ENCODE measurements at places on chromosomes 1 and 21.

- DNase-seq = peak; percentile 84
Observed at GRCh38 chr1:167373986-167374385, 144.3 kb downstream of the CD247 start.

DNA sequence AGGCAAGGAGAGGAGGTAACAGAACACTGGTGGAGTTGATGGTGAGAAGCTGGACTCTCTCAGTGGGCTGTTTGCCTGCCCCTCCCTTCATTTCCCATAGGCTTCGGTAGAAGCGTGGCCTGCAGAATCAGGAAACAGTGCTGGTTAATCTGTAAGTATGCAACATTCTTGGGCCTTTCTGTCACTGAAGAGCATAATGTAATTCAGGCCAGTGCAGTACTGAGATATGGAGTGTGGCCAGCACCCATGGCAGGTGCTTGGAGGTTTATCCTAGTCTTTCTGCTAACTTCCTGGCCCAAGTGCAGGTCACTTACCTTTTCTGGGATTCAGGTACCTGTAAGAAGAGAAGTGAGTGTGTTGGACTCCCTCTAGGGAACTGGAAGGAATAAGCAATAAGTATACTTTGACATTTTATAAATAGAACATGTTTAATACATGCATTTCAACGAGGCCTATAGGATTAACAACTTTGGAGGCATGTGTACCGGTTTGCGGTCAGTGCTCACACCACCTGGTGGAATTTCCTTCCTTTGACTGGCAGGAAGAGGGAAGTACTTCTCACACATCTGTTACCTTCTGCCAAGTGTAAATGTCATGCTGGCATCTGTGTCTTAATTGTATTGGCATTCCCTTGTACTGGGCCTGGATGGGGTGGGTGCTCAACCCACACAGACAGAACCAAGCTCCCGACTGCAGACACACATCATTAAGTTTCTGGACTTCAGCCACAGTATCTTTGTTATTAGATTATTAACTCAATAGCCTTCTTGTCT, 105.5 kb downstream of the KIF26B start:
- DNase-seq = peak; percentile 65

DNA sequence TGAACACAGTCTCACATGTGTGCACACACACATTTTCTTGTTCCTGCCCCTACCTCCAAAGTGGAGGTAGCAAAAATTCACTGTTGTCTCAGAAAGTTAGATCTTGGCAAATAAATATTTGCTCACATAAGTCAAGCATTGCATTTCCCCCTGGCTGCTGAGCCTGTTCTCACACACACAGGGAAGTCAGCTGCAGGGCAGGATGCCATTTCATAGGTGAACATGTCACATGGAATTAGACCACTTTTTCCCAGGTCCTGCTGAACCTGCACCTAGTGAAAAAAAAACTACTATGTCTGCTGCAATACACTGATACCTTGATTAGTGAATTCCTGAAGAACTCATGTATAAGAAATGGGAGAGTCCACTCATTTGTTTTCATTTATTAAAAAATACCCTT, 5.3 kb upstream of the CD55 start:
- no peak for DNase-seq

DNA sequence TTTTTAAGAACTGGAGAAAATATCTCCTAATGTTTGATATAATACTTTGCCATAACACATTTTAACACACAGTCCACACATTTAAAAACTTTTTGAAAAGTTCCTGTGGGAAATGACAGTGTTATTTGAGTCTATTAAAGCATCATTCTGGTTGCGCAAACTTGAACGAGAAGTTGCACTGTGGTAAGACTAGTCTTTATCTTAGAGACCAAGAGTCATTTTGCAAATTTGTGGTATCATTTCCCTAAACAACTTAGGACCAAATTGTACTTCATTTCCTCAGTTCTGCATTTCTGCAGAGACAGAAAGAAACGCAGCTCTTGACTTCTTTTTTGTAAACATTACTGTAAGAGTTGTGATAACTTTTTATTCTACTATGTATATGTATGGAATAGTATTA, at the start of gene RGS18:
TSS of gene RGS18 (plus strand) at position 282 of the 400 bp plus-strand sequence. CDS start 176 bp downstream, outside the sequence.
- DNase-seq = no peak

GRCh38 chr1:239976130-239976968, 115.3 kb upstream of the FMN2 start:
- DNase-seq = peak; percentile 55

- no peak for DNase-seq
Observed at GRCh38 chr1:178580876-178581275, 68.0 kb downstream of the TEX35 start.

DNA sequence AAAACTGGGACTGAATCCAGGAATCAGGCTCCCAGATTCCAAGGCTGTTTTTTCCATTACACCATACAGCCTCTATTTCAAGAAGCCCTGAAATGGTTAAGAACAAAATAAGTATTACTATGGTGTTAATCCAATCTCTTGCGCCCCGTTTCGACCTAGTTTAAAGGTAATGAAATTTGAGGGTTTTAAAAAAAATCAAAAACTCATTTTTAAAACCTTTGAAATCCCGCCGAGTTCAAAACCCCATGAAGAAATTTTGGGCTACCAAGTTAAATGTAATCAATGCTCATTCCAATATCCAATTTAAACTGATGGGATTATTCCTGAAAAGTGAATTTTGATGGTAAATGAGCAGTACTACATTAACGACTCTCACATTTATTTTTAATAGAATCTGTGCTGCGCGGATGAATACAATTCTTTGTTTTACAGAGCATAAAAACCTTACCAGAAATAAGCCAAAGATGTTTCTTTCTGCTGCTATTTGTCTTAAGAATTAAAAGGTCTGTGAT, 767 bp upstream of the EGLN1 start:
- no peak for DNase-seq

GRCh38 chr21:46661642-46662366, 26.3 kb downstream of the PRMT2 start:
- no peak for DNase-seq

DNA sequence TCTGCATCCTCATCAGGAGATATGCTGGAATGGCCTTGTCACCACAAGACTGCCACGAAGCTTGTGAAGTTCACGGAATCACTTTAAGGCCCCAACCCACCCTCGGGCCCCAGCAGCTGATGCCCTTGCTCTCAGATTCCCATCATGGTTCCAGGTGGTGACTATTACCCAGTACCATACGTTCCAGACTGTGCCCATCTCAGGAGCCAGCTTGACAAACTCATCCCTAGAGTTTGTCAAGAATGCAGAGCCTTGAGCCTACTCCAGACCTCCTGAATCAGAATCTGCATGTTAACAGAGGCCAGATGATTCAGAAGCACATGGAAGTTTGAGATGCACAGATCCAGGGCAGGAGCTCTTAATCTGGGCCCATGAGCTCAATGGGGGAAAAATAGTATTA, 53.9 kb upstream of the RBM15 start:
- no peak for DNase-seq

DNA sequence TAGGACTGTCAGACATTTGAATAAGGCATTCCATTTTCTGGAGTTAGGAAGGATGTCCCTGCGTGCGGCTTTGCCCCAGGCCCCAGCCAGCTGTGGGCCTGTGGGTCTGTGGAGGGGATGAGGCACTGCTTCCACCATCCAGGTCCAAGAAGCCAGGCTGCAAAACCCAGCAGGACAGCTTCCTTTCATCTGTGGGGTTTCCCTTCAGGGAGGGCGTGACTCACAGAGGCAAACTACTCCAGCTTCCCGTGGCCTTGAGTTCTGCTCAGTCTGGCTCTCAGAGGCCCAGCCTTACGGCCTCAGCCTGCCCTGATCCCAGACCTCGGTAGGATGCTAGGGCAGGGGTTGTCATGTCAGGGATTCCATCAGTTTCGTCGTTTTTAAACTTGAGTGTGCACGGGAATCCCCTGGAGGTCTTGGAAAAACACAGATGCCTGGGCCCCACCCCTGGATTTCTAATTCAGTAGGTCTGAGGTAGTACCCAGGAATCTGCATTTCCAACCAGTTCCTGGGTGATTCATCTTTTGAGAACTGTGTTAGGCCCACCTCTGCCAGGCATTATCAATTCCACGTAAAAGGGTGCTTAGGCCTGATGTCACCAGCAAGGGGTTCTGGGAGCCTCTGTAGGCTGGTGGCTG, 32.3 kb upstream of the TENT5C start:
- DNase-seq = peak; percentile 38

GRCh38 chr1:12173631-12174121, 6.9 kb downstream of the TNFRSF1B start:
- DNase-seq = no peak

DNA sequence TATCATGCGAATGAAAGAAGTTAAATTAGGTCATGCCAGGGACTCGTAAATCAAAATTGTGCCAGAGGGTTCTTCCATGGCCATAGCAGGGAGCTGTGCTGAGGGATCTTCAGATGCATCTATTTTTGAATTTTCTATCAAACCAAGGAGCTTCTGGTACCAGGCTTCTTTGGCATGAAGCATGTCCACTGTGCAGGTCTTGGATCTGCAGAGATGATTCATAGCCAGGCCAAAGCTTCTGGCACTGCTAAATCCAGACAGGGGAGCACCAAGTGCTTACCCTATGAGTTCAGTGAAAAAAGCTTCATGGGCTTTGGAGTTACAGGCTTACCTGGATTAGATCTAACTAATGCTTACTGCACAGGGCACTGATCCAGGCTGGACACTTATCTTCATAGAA, 154.2 kb upstream of the DAB1 start:
- no peak for DNase-seq

GRCh38 chr1:239126884-239127283, 259.5 kb upstream of the CHRM3 start:
- no peak for DNase-seq

DNA sequence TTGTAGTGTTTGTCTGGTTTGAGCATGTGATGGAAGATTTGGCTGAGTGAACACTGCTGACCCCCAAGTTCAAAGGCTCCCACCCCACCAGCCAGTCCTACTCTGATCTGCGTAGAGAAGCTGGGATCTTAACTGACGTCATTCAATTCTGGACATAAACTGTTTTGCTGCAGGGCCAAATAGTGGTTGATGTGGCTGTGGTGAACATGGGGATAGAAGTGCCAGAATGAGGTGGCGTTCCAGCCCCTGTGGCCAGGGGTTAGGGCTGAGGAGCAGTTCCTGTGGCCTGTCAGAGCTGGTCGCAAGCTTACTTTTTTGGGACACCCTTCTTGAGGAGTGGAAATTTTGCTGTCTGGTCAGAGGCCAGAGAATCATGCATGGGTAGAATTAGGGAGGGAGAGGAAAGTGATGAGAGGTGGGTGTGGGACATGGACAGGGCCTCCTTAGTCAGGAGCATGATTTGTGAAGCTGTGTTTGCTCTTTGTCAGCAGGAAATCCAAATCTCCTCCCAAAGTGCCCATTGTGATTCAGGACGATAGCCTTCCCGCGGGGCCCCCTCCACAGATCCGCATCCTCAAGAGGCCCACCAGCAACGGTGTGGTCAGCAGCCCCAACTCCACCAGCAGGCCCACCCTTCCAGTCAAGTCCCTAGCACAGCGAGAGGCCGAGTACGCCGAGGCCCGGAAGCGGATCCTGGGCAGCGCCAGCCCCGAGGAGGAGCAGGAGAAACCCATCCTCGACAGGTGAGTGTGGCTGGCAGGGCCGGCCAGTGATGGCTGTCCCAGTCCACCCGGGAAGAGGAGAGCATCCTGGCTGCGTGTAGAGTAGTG, 25.9 kb downstream of the SZRD1 start:
- DNase-seq = no peak

GRCh38 chr21:33212159-33212851, 17.4 kb upstream of the IFNAR2 start:
- DNase-seq = no peak

- DNase-seq = no peak
Observed at GRCh38 chr1:215830226-215830810, 263.2 kb downstream of the KCTD3 start.

GRCh38 chr1:83497563-83497962, 501.4 kb downstream of the TTLL7 start:
- no peak for DNase-seq

DNA sequence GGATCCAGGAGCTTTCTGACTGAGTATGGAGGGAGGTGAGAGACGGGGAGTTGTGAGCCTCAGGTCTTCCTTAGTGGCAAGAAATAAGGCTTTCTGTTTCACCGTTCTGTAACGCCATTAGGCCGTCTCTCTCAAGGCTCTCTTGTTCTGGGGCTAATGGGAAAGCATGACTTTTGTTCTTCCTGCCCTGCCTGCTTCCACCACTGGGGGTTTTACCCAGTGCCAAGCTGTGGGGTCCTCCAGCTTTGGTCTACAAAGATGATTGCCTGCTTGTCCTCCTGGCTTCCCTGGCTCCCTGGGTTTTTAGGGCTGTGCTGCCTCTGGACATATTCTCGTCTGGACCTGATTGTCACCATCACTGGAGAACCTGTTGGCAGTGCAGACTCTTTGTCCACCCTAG, 74.8 kb upstream of the TINAGL1 start:
- no peak for DNase-seq

- DNase-seq = no peak
Observed at GRCh38 chr21:42426876-42427480, 23.3 kb downstream of the UBASH3A start.

- DNase-seq = peak; percentile 65
Observed at GRCh38 chr1:245370905-245371581, 216.3 kb downstream of the KIF26B start.

GRCh38 chr1:91912266-91912665, 26.3 kb upstream of the TGFBR3 start:
- DNase-seq = no peak

- no peak for DNase-seq
Observed at GRCh38 chr1:158864595-158864994, 33.4 kb downstream of the MNDA start.

- no peak for DNase-seq
Observed at GRCh38 chr1:39317111-39317510, 112.6 kb downstream of the MACF1 start.

GRCh38 chr1:27575840-27576331, 28.1 kb downstream of the AHDC1 start:
- DNase-seq = peak; percentile 73

GRCh38 chr1:84998642-84999280, 1.8 kb upstream of the MCOLN2 start:
- peak; percentile 15 for DNase-seq

DNA sequence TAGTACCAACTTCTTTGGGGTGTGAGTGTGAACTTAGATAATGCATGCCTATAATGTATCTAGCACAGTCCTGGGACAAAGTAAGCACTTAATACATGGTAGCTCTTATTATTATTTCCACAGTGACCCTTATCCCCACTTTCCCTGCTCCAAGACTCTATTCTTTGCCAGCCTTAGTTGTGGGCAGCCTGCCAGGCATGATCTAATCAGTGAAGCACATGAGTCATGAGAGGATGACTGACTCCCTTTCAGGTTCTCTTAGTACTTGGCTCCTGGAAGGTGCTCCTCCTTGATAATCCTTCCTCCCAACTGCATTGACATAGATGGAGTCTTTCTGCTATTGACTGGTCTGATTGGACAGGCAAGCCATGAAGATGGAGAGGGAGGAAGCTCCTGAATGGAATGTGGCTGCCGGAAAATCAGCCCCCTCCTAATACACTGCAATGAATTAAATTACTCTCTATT, 17.4 kb upstream of the GNG12 start:
- peak; percentile 85 for DNase-seq

DNA sequence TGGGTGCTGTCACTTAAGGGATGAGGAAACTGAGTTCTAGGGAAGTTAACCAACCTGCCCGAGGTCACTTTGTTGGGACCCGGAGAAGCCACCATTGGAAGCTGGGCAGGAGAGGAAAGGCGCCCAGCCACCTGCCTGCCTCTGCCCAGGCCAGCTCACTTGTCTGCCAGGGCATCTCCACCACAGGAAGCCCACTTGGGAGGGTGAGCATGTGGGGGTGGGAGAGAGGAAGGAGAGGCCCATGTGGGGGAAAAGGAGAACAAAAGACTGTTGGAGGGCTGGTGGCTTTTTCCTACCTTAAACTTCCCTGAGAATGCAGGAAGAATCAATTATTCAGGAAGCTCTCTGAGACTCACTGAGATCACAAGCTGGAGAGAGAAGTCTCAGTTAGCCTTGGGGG, 43.8 kb upstream of the SELENON start:
- peak; percentile 13 for DNase-seq
